Thoracic aorta (tissue), 2 donors: ENCODE measurements at places on chromosomes 2 and 18. TPM values are rescaled to one million over a fixed set of nuclear protein-coding genes. Genes with fewer than 3 reads are reported as not detected.
A peak's percentile ranks its signal among the peaks of the same experiment; 100 is the strongest.

Gene CASP10
- total RNA-seq = 12.3 TPM

Gene TSGA10
- 0.68 TPM for total RNA-seq

DNA sequence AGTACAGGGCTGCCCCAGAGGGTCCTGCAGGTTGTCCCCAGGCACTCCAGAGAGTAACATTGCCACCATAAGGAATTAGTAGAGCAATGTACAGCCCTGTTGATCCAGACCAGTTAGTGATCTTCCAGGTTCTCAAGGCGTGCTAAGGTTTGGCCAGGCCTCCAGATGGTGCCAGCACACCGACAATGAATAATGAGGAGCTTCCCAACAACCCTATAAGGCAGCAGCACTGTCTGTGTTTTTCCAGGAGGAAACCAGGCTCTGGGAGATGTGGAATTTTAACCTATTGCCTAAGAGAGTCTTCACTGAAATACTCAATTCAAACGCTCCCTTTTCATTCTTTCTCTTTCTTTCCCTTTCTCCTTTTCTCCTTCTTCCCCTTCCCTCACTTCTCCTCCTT lies 122.1 kb downstream of the MGAT5 start:
- peak overlapping the region; percentile 19 for H3K27ac ChIP-seq
- H3K27me3 ChIP-seq = no peaks in the 10 kb centered on the region
- H3K36me3 ChIP-seq = no peaks in the 10 kb centered on the region
- no peak overlapping the region for H3K4me3 ChIP-seq
- no peak for DNase-seq

- no peaks in the 10 kb centered on the region for H3K4me1 ChIP-seq
- H3K36me3 ChIP-seq = no peaks in the 10 kb centered on the region
- H3K27ac ChIP-seq = no peak overlapping the region
- no peaks in the 10 kb centered on the region for H3K27me3 ChIP-seq
- no peak for DNase-seq
- H3K4me3 ChIP-seq = no peak overlapping the region
These were observed 103.8 kb upstream of the CCDC150 start for GRCh38 chr2:196535742-196536141.

- no peaks in the 10 kb centered on the region for H3K27me3 ChIP-seq
- peak overlapping the region; percentile 95 for H3K4me3 ChIP-seq
- peaks cover 17% of the 10 kb centered on the region for H3K4me1 ChIP-seq
- peak overlapping the region; percentile 100 for H3K27ac ChIP-seq
- no peak for DNase-seq
These were observed 350 bp upstream of the RNF138 start for GRCh38 chr18:32091325-32091723.

- no peak overlapping the region for H3K4me3 ChIP-seq
- no peak overlapping the region for H3K27ac ChIP-seq
- H3K36me3 ChIP-seq = peaks cover 20% of the 10 kb centered on the region
These were observed 42.4 kb downstream of the THADA start for GRCh38 chr2:43553341-43553855.

DNA sequence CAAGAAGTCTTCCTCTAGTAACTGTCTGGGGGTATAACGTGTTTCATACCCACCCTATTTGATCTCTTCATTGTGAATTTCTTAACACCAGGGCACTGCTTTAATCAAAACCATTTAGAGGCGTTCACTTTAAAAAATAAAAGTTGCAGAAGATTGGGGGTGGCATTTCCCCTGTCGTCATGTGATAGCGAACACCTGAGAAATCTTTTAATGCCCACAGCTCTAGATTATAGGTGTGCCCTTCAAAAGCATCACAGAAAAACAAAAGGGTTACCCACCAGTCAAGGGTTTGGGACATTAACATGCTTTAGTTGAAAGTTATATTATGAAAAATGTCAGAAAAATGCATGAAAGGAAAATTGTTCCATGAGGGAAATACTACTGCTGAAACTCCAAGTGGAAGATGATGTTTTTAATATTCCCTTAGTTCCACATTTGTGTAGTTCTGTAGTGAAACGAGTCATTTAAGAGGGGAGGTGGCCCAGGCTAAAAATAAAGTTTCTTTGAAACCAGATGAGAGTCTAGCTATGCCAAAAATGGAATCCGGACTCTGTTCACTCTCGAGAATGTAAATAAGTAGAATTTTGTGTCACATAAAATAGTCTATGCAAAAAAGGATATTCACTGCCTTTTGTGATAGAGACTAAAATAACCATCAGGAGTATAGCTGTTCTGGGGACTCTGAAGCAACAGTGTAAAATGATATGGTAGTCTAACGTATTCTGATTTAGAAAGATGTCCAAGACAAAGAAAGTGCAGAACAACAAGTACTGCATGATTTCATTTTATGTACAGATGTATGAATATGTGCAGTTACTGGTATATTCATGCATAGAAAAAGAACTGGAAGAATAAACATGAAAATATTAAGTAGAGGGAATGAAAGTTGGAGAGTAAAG lies 95.3 kb downstream of the TMEM247 start:
- H3K4me3 ChIP-seq = no peak overlapping the region
- H3K4me1 ChIP-seq = peaks cover 21% of the 10 kb centered on the region
- no peaks in the 10 kb centered on the region for H3K27me3 ChIP-seq
- H3K36me3 ChIP-seq = no peaks in the 10 kb centered on the region

DNA sequence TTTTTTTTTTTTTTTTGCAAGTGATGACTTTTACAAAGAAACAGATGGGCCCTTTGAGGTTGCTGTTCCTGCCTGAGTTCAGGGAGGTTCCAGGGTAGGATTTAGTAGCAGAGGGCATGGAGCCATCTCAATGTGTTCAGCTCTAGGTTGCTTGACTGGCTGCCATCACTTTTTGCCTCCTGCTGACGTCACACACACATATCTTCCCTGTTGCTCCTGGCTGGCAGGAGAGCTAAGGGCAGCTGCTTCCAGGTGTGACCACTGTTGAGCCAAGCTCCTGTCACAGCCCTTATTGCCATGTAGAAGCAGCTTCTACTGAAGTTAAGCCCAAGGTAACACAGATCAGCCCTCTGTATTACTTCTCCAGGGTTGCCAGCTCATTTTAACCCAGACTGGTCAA lies 394.2 kb upstream of the SPRED2 start:
- no peaks in the 10 kb centered on the region for H3K4me1 ChIP-seq
- DNase-seq = no peak
- no peaks in the 10 kb centered on the region for H3K36me3 ChIP-seq

- no peaks in the 10 kb centered on the region for H3K36me3 ChIP-seq
- no peak overlapping the region for H3K4me3 ChIP-seq
- no peaks in the 10 kb centered on the region for H3K27me3 ChIP-seq
- no peaks in the 10 kb centered on the region for H3K4me1 ChIP-seq
- no peak overlapping the region for H3K27ac ChIP-seq
- no peak for DNase-seq
These were observed 5.4 kb upstream of the CHRNG start for GRCh38 chr2:232533944-232534710.
